ENCODE measurements at places on chromosomes 7 and 10.

DNA sequence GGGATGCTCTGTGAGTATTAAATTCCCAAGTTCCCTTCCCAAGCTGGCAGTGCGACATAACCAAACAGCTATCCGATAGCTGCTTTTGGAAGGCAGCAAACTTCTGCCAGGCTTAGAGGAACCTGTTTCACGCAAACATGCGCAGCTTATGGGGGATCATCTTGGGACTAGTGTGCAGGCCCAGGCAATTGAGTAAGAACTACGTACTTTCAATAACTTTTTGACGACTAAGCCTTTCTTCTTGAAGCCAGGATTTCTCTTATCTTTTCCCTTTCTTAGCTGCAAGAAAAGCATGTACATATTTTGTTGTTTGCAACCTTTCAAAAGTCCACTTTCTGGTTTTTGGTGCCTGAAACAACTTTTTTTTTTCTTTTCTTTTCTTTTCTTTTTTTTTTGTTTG lies 28.7 kb upstream of the SEPHS1 start:
- DNase-seq = no peak

- DNase-seq = no peak
Measured at GRCh38 chr7:418636-419280, 100.9 kb downstream of the PDGFA start.

- DNase-seq = no peak
Measured at GRCh38 chr7:113752689-113753088, 166.1 kb downstream of the PPP1R3A start.

DNA sequence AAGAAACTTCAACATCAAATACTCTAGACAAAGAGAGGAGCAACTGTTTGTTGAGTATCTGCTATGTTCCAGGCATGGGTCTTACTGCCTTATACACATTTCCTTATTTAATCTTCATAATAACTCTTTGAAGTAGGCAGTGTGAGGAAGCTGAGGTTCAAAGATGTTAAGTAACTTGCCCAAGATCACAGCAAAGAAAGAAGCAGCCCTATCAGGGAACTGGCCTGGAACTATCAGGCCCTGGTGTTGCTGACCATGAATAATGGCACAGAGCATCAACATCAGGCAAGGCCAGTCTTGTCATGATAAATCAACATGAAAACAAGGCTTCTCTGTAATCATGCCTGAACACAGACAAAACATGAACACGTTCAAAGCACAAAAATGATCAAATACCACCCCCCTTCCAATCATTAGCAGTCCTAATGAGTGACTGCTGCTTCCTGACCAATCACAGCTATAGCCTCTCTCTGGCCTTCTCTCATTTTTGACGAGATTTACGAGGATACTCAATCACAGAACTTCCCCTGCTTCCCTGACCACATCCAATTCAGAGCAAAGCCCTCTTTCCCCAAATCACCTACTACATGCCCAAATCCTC lies 2.3 kb downstream of the GSDME start:
- no peak for DNase-seq

GRCh38 chr7:28222636-28223035 lies 42.0 kb upstream of the JAZF1 start:
- no peak for DNase-seq

DNA sequence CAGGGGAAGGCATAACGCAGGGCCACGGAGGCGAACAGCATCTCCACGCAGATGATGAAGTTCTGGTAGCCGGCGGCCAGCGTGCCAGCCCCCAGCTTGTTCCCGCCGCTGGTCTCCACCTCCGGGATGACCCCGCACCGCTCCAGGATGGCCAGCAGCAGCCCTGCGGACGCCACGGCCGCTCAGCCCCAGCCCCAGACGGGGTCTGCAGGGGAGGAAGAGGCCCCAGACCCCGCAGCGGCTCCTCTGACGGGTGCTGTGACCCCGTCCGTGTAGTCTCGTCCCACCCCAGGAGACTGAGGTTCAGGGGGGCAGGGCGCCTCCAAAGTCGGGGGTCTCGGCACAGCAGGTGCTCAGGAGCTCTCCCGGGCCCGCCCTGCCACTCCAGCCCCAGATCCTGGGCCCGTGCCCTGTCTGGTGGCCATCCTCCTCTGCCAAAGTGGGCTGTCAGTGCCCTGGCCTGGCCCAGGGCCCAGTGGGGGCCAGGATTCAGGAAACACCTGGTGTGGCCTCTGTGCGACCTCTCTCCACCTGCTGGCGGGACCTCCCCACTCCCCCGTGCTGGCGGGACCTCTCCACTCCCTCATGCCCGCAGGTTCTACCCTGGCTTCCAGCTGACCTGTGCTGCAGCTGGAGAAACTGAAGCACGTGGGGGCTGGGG lies 8.1 kb downstream of the TMEM184A start:
- no peak for DNase-seq

DNA sequence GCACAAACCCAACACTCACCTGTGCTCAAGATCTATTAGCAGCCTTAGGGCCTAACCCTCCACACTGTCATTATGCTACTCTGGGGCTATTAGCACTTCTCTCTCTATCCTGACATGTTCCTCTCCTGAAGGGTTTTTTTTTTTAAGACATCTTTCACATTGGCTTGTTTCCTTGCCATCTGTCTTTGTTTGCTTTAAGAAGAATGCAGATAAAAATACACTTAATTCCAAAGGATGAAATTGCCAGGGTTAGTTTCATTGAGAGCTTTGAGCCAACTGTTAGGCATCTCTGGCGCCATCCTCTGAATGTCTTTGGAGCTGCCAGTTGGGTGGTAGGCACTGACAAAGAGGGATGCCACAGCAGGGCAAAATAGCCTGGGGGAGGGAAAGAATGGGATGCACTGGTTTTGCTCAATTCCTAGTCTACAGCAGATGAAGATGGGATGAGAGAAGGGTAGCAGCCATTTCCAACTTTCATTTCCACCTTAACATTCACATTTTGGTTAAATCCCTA lies 399.2 kb downstream of the SORCS1 start:
- no peak for DNase-seq

- DNase-seq = no peak
Measured at GRCh38 chr10:31624611-31625010, 304.0 kb downstream of the ARHGAP12 start.

GRCh38 chr10:95790982-95791381 lies 35.0 kb downstream of the ENTPD1 start:
- no peak for DNase-seq

DNA sequence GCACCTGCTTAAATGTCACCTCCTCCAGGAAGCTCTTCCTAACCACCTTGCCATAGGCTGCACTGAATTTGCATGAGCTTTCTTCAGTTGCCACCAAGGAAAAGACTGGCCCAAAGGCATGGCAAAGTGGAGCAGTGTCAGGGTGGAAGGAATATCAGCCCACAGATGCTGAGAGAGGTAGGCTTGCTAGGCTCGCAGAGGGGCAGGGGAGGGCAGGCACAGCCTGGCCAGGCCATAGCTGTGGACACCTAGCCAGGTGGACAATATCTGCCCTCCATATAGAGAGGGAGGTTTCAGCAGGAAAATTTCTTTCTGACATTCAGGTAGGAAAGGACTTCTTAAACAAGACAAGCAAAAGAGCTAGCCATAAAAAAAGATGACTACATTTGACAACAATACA lies 166.3 kb downstream of the GRID1 start:
- DNase-seq = no peak

GRCh38 chr10:102627736-102628293 lies 16.5 kb upstream of the TRIM8 start:
- DNase-seq = no peak

GRCh38 chr10:59702347-59702746 lies 7.3 kb downstream of the SLC16A9 start:
- DNase-seq = no peak

DNA sequence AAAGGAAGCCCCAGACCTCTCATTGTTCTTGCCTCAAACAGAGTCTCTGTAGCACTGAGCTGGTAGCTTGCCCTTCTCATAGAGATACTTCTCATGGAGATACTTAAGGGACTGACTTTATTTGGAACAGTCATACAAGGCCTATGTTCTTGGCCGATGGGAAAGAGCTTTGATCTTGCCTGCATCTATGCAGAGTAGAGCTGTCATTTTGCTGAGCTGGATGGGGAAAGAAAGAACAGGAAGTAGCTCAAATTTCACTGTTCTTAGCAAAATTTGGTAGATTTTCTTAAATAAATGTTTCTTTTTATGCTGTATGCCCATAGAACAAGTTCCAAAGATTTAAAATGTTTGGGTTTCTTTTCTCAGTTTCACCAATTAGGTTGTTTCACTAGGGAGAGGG lies 119.3 kb upstream of the SEC61G start:
- DNase-seq = no peak

All from NK-92 treated with Interleukin-12 subunit alpha and Interleukin-12 subunit beta, amount 100 ng/mL, for 24 hours (cell line).